ENCODE measurements at places on chromosomes 3 and 15. TPM values are rescaled to one million over a fixed set of nuclear protein-coding genes. Genes with fewer than 3 reads are reported as not detected.

- H3K4me3 ChIP-seq: no peak overlapping the region
- H3K27me3 ChIP-seq: no peaks in the 10 kb centered on the region
- no peak for DNase-seq
- H3K36me3 ChIP-seq: no peaks in the 10 kb centered on the region
Measured at GRCh38 chr3:103699228-103699627, 1264.4 kb downstream of the ZPLD1 start.

DNA sequence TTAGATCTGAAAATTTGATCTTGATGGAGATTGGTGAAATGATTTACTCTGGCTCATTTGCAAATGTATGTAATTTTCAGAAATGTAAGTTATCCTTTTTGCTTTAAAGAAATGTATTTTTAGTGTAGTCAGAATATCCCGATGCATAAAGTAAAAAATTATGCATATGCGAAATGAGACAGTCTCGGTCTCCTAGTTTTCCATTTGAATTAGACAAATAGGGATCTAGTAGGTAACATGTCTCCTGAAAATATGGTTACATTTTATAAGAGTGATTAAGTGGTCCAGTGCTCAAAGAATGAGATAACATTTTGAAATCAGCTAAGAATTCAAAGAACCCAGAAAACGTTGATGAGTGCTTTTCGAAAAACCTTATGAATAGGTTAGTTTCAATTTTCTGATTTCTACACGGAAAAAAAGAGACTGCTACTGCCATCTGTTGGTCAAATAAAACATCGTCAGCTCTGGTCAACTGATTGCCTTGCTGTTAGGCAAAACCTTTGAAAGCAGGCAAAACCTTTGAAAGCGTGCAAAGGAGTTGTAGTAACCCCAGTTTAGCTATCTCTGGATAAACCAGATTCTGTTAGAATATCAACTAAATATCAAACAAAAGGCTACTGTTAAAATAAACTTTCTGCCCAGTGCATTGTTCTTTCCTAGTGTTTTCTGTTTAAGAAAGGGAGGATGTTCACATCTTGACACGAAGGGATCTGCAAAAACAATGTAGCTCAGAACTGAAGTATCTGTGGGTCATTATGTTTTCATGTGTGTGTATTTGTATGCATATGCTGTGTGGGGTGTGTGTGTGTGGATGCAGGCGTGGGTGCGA, 59.3 kb upstream of the CHMP2B start:
- H3K27ac ChIP-seq: no peak overlapping the region
- DNase-seq: peak; percentile 15
- no peaks in the 10 kb centered on the region for H3K4me1 ChIP-seq
- H3K4me3 ChIP-seq: no peak overlapping the region
- H3K36me3 ChIP-seq: no peaks in the 10 kb centered on the region

DNA sequence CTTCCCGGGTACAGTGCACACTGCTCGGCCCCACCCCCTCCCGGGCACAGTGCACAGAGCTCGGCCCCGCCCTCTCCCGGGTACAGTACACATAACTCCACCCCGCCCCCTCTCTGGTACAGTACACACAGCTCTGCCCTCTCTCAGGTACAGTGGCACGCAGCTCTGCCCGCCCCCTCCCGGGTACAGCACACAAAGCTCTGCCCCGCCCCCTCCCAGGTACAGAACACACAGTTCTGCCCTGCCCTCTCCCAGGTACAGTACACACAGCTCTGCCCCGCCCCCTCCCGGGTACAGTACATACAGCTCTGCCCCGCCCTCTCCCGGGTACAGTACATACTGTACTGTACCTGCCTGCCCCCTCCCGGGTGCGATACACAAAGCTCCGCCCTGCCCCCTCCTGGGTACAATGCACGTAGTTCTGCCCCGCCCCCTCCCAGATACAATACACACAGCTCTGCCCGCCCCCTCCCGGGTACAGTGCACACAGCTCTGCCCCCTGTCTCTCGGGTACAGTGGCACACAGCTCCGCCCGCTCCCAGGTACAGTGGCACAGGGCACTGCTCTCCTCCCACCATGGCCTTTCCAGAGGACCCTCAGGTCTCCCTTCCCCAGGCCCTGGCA, 16.4 kb upstream of the PRR20G start:
- no peak for DNase-seq
- no peaks in the 10 kb centered on the region for H3K27me3 ChIP-seq
- no peaks in the 10 kb centered on the region for H3K4me1 ChIP-seq
- H3K4me3 ChIP-seq: no peak overlapping the region
- H3K36me3 ChIP-seq: no peaks in the 10 kb centered on the region

Gene SPTBN5
- total RNA-seq: 0.18 TPM

Gene FNDC3B
- 35.0 TPM for total RNA-seq

Gene DTWD1
- total RNA-seq: 16.0 TPM

- H3K27ac ChIP-seq: no peak overlapping the region
- peaks cover 2% of the 10 kb centered on the region for H3K27me3 ChIP-seq
- no peaks in the 10 kb centered on the region for H3K4me1 ChIP-seq
- no peaks in the 10 kb centered on the region for H3K36me3 ChIP-seq
Measured at GRCh38 chr3:14822670-14823390, 4.1 kb downstream of the FGD5 start.

Gene CCDC39
- total RNA-seq: 0.43 TPM

Gene LEKR1
- total RNA-seq: 1.2 TPM

GRCh38 chr3:93924491-93924890, 49.2 kb downstream of the PROS1 start:
- H3K4me3 ChIP-seq: no peak overlapping the region
- no peaks in the 10 kb centered on the region for H3K36me3 ChIP-seq
- no peak overlapping the region for H3K27ac ChIP-seq
- no peaks in the 10 kb centered on the region for H3K27me3 ChIP-seq

Data from GM12878 (cell line).